ENCODE measurements at places on chromosomes 7 and 10.

- H3K27me3 ChIP-seq = no peaks in the 10 kb centered on the region
- no peak overlapping the region for H3K4me3 ChIP-seq
- H3K27ac ChIP-seq = no peak overlapping the region
- no peak for DNase-seq
- H3K36me3 ChIP-seq = peaks cover 25% of the 10 kb centered on the region
Measured at GRCh38 chr10:98169379-98169778, 34.9 kb downstream of the R3HCC1L start.

- H3K27me3 ChIP-seq = no peaks in the 10 kb centered on the region
- peak; percentile 34 for DNase-seq
- H3K4me1 ChIP-seq = peaks cover 20% of the 10 kb centered on the region
- no peaks in the 10 kb centered on the region for H3K36me3 ChIP-seq
Measured at GRCh38 chr7:124723012-124723411, 42.6 kb downstream of the GPR37 start.

- H3K36me3 ChIP-seq = no peaks in the 10 kb centered on the region
- H3K4me3 ChIP-seq = no peak overlapping the region
- no peak for DNase-seq
- no peaks in the 10 kb centered on the region for H3K27me3 ChIP-seq
Measured at GRCh38 chr7:24755541-24756407, 1.5 kb downstream of the GSDME start.

GRCh38 chr10:44724415-44725174 lies 186.5 kb upstream of the TMEM72 start:
- H3K27ac ChIP-seq = no peak overlapping the region
- H3K27me3 ChIP-seq = no peaks in the 10 kb centered on the region
- H3K4me1 ChIP-seq = peaks cover 10% of the 10 kb centered on the region
- H3K4me3 ChIP-seq = no peak overlapping the region

GRCh38 chr7:19290968-19291367 lies 145.7 kb upstream of the FERD3L start:
- H3K27ac ChIP-seq = no peak overlapping the region
- H3K27me3 ChIP-seq = no peaks in the 10 kb centered on the region
- H3K4me3 ChIP-seq = no peak overlapping the region
- no peaks in the 10 kb centered on the region for H3K36me3 ChIP-seq
- H3K4me1 ChIP-seq = no peaks in the 10 kb centered on the region

GRCh38 chr7:130393101-130393561 lies 12.8 kb downstream of the CPA1 start:
- no peaks in the 10 kb centered on the region for H3K27me3 ChIP-seq
- DNase-seq = no peak
- H3K27ac ChIP-seq = no peak overlapping the region
- 0 out of 2 replicates have a peak, but pooled peaks cover 3% of the 10 kb centered on the region for H3K36me3 ChIP-seq
- no peak overlapping the region for H3K4me3 ChIP-seq

- DNase-seq = peak; percentile 82
- no peak overlapping the region for H3K4me3 ChIP-seq
- H3K36me3 ChIP-seq = no peaks in the 10 kb centered on the region
- H3K4me1 ChIP-seq = peaks cover 11% of the 10 kb centered on the region
Measured at GRCh38 chr10:19843487-19843886, 27.3 kb downstream of the PLXDC2 start.

DNA sequence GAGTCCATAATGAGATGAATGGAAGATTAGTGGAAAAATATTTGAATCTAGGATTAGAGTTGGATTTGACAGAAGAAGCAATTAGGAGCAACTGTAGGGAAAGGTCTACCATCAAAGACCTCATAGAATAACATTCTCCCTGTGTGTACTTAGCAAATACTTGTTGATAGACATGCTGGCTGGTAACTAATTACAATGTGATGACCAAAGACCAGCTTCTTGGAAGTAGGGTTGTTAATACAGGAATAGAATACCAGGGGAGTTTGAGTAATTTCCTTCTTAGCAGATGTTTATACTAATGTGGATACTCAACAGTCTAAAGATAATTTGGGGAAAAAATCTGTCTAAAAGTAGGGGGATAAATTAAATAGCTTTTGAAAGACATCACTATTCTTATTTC lies 357.5 kb upstream of the BMPER start:
- no peak for DNase-seq
- H3K36me3 ChIP-seq = no peaks in the 10 kb centered on the region
- no peaks in the 10 kb centered on the region for H3K27me3 ChIP-seq
- H3K4me1 ChIP-seq = no peaks in the 10 kb centered on the region
- H3K27ac ChIP-seq = no peak overlapping the region
